ENCODE measurements at places on chromosomes 16 and 17.
A peak's percentile ranks its signal among the peaks of the same experiment; 100 is the strongest.

DNA sequence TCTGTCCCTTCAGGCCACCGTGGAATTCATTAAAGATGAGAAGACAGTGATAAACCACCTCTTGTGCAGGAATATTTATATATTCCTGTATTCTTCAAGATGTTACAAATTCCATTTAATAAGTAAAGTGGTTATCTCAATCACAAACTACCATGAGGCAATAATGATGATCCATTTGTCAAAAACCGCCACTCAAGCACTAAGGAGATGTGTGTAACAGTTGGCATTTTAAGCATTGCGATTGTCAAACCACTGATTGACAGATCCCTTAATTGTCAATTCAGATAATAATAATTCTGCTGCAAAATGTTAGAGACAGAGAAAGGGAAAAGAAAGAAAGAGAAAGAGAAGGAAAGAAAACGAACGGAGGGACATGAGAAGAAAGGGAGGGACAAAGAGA lies 476.1 kb upstream of the RBFOX1 start:
- no peak for DNase-seq

DNA sequence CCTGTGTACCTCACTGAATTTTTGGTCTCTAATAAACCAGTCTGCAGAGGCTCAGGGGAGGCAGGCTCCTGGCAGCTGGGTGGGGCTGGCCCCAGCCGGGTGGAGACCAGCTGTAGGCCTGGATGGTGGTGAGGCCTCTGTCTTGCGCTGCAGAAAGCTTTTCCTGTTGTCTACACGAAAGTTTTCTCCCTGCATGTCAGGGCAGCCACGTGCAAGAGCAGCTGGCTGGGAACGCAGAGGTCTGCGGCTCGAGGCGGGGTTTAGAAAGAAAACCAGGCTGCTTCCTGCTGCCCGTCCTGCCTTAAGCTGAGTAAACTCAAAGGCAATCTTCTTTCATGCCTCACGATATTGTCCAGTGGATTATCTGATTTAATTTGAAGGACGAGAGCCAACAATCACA lies 2.4 kb downstream of the SERPINF1 start:
- DNase-seq: peak; percentile 97

- DNase-seq: peak; percentile 45
Observed at GRCh38 chr16:53822936-53823529, 119.1 kb downstream of the FTO start.

DNA sequence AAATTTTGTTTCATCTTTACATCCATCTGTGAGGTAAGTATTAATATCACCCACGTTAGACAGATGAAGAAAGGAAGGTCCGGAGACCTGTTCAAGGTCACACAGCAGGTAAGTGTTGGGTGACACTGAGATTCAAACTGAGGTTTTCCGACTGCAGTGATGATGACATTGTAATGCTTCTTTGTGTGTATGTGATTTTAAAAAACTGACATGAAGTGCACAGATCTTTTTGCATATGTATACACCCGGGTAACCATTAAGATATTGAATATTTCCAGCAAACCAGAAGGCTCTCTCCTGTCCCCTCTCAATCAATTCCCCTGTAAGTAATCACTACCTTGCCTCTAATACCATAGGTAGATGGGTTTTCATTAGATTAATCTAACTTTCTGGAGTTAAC lies 1.5 kb upstream of the TANC2 start:
- DNase-seq: no peak

- DNase-seq: no peak
Observed at GRCh38 chr17:61362396-61362795, 37.2 kb upstream of the TBX2 start.

GRCh38 chr17:1557355-1558095 lies 5.1 kb downstream of the PITPNA start:
- DNase-seq: peak; percentile 18

GRCh38 chr17:44901411-44901921 lies 2.2 kb upstream of the EFTUD2 start:
- DNase-seq: peak; percentile 87
